HS-27A (cell line): ENCODE measurements at places on chromosomes 5 and 9.

DNA sequence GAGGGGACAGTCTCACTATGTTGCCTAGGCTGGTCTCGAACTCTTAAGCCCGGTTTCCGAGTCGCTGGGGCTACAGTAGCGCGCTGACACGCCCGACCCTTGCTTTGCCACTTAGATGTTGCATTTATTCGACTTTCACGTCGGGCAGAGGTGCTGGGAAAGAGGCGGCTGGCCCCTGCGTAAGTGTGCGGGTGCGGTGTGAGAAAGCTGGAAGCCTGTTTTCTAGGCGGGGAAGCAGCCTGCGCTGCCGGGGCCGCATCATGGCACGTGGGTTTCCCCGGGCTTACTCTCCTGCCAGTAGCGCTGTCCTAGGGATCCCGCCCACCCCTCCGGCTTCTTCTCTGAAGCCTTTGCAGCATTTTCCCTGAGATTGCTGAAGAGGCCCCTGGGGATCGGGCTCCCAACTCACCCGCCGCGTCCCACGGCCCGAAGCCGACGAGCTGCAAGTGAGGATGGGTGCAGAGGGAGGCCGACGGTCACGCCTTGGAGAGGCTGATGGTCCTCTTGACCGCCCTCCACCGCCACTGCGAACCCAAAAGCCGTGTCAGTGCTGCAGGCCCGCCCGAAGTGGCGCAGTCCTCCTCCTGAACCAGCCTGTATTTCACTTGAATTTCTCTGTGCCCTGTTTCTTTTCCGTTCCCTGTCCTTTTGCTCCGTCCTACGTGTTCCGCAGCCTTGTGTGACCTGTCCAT is 5.8 kb upstream of the TRIM41 start:
- DNase-seq = no peak

- no peak for DNase-seq
These were observed 144.4 kb downstream of the ALDH1A1 start for GRCh38 chr9:72808446-72808768.

- no peak for DNase-seq
These were observed 947.9 kb downstream of the DTWD2 start for GRCh38 chr5:118040496-118040895.

DNA sequence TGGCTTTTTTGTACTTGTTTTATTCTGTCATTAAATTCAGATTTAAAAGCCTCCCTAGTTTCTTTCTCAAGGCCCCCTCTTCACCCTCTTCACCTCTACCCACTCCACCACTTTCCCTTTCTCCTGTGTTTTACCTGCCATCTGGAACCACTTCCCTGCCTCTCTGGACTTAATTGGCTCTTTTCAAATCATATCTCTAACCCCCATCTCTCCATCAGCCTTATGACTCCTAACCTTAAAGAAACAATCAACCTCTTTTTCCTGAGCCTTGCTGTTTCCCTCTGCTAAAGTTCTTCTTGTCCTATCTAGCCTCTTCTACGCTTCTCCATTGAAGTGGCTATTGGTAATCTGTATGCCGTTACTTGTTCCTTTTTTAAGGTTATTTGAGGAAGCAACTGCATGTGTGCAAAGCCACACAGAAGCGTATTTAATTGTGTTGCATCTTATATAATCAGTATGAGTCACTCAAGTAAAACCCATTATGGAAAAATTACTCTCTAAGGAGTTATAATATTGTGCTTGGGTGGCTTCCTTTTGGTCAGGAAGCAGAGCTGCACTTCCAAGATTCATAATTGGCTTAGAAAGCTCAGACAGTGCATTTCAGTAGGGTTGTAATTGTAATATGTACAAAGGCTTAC is 653.6 kb upstream of the ITGA1 start:
- no peak for DNase-seq

DNA sequence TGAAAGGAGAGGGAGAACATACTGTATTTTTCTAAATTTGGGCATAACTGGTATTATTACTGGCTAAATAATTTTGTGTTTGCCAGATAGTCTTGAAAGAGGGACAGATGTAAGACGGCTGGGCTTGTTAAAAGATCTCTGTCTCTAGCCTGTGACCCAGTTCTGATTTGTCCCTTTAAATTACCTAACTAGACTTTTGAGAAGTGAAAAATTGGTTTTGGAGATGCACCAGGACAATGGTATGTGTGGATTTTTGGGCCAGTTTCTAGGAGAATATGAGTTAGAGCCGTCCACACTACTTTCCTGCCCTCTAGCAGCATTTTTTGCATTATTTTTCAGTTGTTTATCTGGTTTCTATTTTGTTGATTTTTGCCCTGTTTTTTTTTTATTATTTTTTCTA is 33.5 kb downstream of the LNPEP start:
- no peak for DNase-seq

DNA sequence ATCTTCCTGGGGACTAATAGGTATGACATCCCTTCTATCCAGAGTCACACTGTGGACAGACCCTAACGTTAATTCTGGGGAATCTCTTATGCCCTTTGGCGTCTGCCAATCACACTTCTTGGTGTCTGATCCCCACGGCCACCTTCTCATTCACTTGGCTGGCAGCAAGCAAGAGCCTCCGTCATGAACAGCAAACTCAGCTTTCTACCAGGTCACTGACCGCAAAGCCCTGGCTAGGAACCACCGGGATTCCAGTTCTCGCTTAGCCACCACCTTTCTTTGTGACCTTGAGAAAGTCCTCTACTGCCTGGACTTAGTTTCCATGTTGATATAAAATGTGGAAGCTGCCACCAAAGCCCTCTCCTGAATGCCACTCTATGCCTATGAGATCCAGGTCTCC is 67.7 kb upstream of the FCN1 start:
- no peak for DNase-seq

GRCh38 chr9:114003758-114004157 is 74.3 kb downstream of the AMBP start:
- no peak for DNase-seq

DNA sequence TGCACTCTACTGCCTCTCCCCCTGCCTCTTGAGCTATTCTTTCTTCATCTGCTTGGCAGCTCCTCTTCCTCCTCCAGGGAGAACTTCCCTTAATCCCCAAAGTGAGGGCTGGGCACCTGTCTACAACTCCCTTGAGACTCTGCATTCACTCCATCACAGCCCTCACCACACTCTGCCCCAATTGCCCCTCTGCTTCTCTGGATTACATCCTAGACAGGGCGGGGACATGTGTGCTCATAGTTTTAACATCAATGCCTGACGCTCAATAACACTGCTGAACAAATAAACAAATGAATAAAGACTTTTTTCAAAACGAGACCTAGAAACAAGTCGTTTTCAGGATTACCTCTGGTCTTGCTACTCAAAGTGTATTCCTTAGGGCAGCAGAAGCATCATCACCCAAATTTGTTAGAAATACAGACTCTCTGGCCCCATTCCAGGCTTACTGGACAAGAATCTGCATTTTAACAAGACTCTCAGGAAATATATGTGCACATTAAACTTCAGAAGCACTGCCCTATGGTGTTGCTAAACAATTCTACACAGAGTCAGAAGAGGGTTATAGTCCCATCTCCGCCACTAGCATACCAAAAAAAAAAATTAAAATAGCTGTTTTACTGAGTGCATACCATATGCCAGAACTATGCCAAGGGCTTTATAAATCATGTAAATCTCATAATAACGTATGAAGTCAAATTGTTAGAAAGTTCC is 115.6 kb downstream of the CDK5RAP2 start:
- DNase-seq = no peak

DNA sequence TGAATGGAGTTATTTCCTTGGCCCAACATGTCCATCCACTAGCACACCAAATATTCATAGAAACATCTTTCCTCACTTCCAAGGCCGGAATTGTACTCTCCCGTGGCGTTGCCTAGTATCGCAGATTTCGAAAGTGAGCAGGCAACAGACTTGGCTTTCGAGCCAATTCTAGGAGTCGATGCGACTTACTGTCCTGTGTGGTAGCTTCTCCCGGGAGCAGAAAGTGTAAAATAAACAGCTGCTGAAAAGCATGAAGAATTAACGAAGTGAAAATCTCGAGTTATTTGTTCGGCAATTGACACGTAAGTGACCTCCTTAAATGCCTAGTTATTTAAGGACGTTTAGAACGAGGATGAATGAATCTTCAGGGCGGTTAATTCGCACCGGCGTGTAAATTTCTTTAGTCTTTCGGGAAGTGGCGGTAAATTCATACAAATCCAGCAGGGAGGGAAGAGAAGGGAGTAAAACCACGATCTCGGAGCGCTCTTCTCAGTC is 449 bp upstream of the PCSK5 start:
- DNase-seq = no peak

DNA sequence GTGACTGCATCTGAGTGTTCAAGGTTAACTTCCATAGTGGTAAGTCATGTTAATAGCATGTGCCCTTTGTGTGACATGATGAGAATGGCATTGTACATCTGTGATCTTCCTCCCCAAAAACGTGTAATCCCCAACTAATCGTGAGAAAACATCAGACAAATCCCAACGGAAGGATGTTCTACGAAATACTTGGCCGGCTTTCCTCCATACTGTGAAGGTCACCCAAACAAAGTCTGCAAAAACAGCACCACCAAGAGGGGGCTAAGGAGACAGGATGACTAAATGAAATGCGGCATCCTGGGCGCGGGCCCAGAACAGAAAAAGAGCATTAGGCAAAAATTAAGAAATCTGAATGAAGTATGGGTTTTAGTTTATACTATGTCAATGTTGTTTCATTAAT is 81.8 kb downstream of the MED10 start:
- DNase-seq = no peak

DNA sequence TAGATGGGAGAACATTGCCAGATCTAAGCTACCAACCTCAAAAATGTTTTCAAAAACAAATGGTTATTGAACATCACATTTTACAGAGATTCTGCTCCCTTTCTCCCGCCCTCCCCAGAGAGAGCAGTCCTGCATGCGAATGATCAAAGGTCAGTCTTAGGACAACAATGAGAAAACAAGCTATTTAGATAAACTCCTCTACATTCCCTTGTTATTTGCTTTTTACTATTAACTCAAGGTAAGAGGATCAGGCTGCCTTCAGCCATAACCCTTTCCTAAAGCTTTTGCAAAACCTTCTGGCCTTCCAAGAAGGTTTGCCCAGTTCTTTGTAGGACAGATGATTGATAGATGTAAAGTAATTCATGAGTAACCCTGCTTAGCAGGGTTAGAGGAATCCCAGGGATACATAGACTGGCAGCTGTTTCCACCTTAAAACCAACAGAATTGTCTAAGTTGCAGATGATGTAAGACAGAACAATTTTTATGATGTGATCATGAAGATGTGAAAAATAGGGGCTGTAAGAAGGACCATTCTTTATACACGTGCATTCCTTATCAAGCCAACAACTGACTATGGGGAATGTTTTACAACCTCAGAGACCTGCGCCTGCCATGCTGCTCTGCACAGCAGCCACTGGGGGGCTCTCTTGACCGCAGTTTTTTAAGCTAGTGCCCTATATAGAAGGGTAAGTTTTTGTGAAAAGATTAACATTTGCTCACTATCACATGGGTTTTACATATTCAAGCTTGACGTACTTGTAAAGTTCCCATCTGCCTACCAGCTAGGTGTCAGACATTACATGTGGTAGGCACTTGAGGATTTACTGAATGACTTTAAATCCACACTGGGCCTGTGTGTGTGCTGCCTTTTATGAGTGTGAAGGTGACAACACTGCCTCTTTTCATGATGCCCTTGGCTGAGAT is 2.3 kb upstream of the ZNF782 start:
- DNase-seq = peak; percentile 49

GRCh38 chr5:27594141-27594540 is 555.8 kb upstream of the CDH9 start:
- no peak for DNase-seq

DNA sequence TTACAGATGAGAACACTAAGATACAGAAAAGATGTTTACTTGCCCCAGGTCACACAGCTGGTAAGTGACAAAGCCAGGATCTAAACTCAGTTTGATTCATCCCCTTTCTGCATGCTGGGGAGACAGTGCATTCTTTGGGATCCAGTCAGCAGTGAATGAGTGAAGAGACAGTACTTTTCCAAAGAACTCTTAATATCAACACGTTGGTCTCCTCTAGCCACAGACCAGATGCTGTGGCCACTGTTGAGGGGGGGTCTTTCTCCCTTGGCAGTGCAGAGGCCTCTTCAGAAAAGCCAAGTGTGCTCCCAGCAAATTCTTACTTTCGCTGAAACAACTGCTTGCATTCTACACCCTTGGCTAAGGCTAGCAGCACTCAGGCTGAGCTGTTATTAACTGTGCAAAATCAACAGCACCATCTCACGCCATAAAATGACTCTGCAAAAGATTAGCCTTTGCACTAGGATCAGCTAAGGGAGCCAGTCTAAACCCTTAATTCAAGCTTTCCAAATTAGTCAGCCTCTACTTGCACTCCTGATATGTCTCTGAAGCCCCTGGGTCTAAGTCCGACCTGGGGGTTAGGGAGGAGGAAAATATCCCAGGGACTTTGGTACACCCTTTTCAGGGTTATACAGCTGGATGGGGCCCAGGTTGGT is 4.8 kb upstream of the TMEM171 start:
- peak; percentile 24 for DNase-seq

GRCh38 chr5:114018186-114018585 is 343.7 kb upstream of the KCNN2 start:
- DNase-seq = no peak

DNA sequence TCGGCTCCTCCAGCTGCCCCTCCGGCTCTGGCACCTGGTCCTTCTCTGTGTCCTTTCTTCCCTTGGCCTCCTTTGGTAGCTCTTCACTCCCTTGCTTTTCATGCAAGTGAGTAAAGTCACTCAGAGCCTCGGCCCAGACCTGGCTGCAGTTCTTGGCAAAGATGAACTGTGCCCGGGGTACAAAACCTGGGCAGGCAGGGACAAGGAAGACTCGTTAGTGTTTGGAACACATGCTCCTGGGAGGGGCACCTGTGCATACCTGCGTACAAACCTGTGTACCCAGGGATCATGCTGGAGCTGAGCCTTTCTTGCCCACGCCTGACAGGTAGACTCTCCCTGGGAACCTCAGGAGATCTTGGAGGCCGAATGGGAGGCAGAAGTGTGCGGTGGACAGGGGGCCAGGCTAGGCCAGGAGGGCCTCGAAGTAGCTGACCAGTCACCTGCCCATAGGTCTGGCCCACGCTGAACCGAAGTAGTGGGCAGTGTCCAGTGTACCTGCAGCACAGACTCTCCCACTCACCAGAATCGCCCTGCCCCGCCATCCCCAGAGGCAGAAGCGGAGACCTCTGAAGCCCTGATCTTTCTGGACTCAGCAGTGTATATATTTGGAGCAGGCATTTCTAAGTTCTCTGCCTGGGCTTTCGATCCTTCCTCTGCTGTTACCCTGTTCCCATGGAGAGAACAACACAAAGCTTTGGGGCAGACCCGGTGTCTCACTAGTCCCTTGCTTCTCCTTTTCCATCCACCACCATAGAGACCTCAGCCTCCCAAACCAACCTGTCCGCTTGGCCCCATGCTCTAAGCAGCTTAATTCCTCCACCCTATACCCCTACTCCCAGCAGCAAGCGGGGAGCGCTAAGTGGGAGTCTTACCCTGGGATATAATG is 41.9 kb upstream of the TESK1 start:
- no peak for DNase-seq

GRCh38 chr9:128057724-128058409 is 9.3 kb downstream of the NAIF1 start:
- DNase-seq = no peak

DNA sequence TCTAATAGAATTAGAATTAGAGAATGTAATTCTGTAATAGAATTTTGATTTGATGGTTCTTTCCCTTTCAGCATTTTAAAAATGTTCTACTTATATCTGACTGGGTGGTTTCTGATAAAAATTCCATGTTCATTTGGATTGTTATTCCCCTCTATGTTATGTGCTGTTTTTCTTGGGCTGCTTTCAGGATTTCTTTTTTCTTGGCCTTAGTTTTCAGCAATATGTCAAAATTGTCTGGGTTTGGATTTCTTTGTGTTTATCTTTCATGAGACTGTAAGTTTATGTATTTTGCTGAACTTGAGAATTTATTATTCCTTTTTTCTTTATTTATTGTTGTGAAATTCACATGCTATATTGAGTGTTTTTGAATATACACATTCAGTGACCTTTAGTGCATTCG is 189.1 kb downstream of the RANBP17 start:
- no peak for DNase-seq
